NCI-H1417 treated with DMSO at 0.1 percent for 48 hours (cell line): ENCODE measurements at places on chromosomes 16 and 17.

- DNase-seq: no peak
Measured at GRCh38 chr16:76650582-76650981, 373.4 kb downstream of the CNTNAP4 start.

GRCh38 chr16:52727849-52728248 lies 180.9 kb upstream of the TOX3 start:
- no peak for DNase-seq

DNA sequence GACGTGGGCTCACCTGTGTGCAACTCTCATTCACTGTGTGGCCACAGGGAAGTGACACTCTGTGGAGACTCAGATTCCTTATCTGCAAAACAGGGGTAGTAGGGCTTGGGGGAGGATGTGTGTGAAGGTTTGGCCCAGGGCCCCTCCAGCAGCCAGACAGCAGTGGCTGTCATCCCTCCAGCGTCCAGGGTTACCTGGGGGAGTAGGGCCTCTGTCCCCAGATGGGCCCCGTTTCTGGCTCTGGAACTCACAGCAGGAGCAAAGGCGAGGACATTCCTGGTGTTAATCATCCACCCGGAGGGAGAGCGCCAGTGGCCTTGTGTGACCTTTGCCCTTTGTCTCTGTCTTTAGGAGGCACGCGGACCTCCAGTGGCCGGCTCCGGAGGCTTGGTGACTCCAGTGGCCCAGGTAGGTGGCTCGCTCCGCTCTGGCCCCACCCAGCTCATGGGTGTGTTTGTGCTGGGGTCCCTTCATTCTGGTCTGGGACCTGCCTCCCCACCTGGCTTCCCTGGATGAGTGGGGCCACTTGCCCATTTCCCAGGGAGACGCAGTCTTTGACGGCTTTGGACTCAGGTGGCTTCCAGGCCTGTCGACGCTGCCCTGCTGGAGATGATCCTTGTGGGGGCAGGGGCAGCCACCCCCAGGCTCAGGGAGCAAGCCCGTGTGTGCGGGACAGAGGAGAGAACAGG lies 166.2 kb downstream of the SEC14L1 start:
- DNase-seq: no peak

DNA sequence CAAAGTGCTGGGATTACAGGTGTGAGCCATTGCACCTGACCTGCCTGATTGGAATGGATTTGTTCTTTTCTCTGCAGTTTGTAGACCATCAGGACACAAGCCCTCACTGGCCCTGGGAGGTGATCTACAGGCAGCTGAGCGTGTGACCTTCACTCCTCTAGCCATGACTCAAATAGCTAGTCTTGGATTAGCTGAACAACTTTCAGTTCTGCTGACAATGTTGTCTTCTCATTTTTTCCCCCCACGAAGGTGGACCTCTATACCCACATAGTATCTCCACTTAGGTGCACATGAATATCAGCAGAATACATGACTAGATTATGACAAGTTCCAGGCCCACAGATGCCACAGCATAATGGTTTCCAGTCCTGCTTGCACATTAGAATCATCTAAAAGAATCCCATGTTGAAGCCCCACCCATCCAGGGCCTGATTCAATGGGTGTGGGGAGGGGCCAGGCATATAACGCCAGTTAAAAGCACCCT lies 36.8 kb downstream of the HS3ST3B1 start:
- DNase-seq: no peak

GRCh38 chr16:84503751-84504395 lies 586 bp downstream of the MEAK7 start:
- DNase-seq: no peak

DNA sequence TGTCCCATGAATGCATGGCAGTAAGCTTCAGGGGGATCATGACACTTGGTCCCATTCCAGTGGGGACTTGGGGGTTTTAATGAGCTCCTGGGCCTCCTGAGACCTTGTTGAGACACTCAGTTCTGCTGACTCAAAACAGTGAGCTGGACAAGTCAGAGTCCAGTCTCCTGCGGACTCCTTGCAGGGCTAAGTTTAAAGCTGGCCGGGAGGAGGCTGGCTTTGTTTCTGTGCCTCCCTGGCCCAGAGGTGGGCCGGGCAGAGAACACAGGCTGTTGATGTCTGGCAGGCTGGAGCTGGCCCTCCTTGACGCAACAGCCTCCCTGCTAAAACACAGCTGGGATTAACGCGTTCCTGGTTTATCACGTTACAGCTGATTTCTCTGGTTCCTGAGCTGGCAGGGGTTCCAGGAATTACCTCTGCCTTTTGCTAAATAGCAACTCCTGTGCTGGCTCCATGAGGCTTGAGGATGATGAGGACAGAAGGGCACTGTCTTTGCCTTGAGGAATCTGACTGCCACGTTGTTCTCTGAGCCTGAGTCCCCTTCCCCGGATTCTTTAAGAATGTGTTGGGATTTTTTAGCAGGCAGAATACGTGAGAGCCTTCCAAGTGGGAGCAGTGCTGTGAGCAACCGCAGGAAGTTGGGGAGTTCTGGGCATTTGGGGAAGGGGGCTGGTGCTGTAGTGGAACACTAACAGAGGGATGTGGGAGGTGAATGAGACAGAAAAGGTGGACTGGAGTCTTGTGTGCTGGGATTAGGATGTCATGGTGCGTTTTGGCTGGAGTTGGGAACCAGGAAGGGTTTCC lies 2.0 kb downstream of the GPT2 start:
- no peak for DNase-seq

DNA sequence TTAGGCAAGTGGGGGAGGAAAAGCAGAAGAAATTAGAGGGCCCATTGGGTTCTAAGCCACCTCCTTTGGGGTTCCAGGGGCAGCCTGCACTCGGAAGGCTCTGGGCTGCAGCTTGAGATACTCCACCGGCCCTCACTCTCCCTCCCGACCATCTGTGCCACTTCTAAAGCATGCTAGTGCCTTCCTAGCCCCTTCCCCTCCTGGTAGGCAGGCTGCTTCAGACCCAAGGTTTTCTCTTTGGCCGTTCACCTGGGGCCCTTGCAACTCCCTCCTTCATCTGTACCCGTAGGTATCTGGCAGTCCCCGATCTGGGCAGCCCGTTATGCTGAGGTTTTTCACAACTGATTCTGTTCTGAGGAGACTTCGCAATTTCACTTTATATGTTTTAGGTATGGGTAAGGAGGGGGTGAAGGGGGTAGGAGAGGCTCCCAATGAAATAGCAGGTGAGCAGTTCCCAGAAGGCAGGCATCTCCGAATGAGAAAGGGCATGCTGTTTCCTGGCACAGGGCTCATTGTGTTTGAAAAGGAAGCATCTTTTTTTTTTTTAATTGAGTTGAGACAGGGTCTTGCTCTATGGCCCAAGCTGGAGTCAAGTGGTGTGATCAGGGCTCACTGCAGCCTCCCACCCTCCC lies 98.7 kb downstream of the RAB11FIP4 start:
- no peak for DNase-seq

DNA sequence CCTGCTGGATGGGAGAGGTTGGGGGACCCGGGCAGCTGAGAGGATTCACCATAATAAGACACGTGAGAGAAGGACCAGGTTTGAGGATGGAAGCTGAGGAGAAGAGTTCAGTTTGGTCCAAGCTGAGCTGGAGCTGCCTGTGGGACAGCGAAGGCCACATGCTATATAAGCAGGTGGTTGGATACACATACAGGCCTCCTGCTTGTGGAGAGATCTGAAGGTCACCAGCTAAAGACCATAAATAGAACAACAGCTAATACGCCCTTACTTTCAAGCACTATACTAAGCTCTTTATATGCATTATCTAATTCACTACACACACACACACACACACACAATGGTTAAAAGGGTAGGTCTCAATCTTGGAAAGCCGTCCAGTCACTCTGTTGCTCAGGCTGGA lies 32.1 kb downstream of the DUSP14 start:
- no peak for DNase-seq

GRCh38 chr16:85731179-85731578 lies 19.7 kb downstream of the C16orf74 start:
- DNase-seq: no peak

DNA sequence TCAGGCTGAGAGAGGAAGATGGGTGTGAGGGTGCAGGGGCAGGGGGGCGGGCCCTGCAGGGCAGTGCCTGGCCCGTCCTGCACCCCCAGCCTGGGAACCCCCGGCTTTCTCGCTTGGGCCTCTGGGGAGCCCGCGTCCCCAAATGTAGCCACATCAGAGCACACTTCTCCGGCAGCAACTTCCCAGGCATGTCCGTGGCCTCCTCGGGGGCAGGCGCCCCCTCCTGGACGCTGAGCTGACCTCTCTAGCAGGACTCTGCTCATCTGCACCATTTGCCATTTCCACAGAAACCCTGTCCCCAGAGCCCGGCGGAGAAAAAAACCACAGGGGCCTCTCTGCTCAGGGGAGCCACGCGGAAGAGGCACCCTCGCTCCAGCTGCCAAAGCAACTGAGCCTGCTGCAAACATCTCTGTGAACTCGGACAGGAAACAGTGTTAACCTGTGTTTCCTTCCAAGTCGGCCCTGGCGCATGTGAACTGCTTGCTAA lies 63.4 kb downstream of the KLHDC4 start:
- no peak for DNase-seq

- DNase-seq: no peak
Measured at GRCh38 chr17:59800530-59800942, 92.2 kb downstream of the TUBD1 start.

DNA sequence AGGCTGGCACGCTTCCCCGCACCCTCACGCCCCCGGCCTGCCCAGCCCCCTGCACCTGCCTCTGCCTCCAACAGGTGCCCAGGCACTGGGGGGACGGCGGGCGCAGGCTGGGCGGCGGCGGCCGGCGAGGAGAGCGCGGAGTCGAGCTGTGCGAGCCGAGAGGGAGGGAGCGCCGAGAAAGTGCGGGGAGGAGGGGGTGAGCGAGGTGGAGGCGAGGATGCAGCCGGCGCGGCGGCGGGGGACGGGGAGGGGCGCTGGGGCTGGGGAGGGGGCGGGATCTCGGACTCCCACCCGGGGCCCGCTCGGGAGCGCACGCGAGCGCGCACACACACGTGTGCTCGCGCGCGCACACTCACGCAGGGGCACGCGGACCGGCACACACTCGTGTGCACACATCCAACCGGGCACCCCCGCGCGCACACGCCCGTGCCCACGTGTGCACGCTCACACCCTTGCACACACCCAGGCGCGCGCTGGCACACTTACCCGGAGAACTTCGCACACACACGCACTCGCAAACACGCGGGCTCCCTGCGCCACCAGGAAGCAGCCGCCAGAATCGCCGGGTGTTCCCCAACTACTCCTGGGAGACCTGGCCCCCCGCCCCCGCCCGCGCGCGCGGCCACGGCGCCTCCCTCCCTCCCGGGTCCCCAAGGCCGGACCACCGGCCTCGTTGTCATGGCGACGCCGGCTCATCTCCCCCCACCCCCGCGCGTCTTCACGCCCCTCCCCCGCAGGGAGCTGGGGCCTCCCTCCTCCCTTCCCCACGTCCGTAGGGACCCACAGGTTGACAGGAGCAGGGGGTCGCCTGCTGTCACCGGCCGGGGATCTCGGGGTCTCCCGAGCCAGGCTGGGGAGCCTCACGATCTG lies at the start of gene DOC2A:
Gene DOC2A, minus strand, starts transcription at position 184 of the 870 bp plus-strand sequence. CDS start 805 bp downstream, outside the sequence.
- no peak for DNase-seq

DNA sequence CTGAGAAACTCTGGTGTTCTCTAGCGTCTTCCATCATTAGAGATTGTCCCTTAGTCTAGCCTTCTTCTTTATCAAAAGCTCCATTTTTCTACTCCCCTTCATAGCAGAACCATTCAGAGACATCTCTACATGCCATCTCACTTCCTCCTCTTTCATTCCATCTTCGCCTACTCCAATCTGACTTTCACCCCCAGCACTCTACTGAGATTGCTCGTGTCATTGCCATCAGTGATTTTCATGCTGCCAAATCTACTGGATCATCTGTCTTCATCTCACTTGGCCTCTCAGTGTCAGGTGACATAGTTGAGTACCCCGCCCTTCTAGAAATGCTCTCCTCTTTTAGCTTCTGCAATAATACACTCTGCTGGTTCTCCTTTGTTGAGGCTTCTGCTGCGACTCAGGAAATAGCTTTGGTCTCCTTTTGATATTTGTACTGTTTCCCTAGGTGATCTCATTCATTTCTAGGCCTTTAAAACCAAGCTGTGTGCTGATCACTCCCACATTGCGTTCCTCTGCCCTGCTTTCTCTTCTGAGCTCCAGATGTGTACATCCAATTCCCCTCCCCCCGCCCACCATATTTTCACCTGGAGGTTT lies 119.1 kb downstream of the FTO start:
- DNase-seq: no peak

DNA sequence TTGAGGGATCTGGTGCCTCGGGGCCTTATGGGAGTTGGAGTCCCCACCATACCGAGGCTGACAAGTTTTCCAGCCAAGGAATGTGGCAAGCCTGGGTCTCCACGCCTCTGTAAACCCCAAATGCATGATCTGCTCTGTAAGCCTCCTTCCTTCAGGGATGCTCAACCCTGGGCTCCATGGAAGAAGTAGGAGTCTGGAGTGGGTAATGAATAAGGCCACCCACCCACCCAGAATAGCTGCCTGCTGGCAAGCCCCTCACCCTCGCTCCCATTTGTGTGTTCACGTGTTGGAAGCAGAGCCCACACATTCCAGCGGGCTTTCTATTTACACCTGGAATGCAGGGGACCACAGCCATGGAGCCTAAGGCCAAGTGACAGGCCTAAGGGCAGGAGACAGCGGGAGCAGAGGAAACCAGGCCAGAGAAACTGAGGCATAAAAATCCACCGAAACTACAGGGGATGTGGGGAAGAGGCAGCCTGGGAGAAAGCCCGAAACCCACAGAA lies 4.4 kb downstream of the DLG4 start:
- DNase-seq: no peak

DNA sequence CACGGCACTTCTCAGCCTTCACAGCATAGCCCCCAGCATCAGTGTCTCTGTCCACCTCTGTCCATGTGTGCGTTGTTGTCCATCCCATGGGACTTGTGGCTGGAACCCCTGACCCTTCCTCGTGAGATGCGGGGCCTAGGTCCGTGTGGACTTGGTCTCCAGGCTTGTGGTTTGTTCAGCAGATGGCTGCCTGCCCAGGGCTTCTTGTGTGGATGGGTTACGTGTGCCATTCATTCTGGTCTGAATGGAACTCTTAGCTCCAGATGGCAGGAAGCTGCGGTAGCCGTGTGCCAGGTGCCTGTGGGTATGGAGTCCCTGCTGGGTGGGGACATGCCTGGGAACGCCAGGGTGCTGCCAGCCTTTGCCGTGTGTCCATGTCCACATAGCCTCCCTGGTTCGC lies 31.7 kb upstream of the NUDT16L1 start:
- no peak for DNase-seq

DNA sequence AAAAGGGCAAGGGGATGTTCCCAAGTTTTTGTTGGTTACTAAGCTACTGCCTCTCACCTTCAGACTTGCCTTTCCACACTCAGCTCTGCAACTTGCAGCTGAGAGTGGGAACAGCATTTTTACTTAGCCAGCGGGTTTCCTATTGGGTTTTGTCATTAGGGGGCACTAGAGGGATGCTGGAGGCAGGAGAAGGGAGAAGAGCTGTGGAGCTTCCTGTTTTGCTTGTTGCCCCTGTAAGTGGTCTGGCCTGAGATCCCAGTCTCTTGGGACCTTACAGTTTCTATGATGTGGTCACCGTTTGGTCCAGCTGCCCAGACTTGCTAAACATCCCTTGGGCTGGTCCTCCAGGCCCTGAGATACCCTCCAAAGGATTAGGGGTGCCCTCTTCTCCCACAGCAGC lies 209.6 kb upstream of the NLRP1 start:
- no peak for DNase-seq
